ENCODE measurements at places on chromosomes 12 and 14. TPM values are rescaled to one million over a fixed set of nuclear protein-coding genes. Genes with fewer than 3 reads are reported as not detected.

- no peak overlapping the region for H3K4me3 ChIP-seq
- H3K27me3 ChIP-seq, result no peaks in the 10 kb centered on the region
- H3K4me1 ChIP-seq, result no peaks in the 10 kb centered on the region
- no peak for DNase-seq
- no peaks in the 10 kb centered on the region for H3K36me3 ChIP-seq
Observed at GRCh38 chr14:65141523-65141922, 39.2 kb upstream of the MAX start.

DNA sequence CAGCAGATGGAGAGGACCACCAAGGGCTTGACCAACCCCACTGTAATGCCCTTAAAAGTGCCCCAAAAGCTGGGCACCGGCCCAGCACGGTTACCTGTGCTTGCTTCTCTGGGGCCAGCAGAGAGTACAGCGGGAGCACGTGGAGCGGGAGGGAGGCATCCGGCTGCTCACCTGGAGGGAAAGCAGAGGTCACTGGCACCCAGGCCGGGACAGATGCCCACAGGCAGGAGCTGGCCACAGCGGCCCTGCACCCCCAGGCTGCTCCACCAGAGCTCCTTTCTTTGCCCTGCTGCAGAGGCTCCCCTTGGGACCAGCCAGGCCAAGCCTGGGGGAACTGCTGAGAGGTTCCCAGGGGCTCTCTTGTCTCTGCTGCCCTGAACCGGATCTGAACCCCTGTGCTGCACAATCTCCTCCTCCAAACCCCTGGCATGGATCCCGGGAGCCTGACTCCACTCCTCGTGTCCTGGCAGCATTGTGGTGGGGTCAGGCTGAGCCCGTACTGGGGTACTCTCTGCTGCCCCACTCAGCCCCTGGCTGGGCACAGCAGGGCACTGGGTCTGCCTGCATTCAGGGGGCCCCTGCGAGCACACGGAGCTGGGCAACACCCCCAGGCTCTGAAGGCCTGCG, 24.0 kb downstream of the DHX37 start:
- no peak overlapping the region for H3K27ac ChIP-seq
- peaks cover 67% of the 10 kb centered on the region for H3K36me3 ChIP-seq
- no peaks in the 10 kb centered on the region for H3K27me3 ChIP-seq
- H3K4me1 ChIP-seq, result no peaks in the 10 kb centered on the region
- H3K4me3 ChIP-seq, result no peak overlapping the region

GRCh38 chr14:64789696-64790095, 85.5 kb downstream of the PLEKHG3 start:
- no peak overlapping the region for H3K27ac ChIP-seq
- DNase-seq, result no peak
- H3K4me3 ChIP-seq, result no peak overlapping the region
- no peaks in the 10 kb centered on the region for H3K4me1 ChIP-seq
- H3K27me3 ChIP-seq, result no peaks in the 10 kb centered on the region

DNA sequence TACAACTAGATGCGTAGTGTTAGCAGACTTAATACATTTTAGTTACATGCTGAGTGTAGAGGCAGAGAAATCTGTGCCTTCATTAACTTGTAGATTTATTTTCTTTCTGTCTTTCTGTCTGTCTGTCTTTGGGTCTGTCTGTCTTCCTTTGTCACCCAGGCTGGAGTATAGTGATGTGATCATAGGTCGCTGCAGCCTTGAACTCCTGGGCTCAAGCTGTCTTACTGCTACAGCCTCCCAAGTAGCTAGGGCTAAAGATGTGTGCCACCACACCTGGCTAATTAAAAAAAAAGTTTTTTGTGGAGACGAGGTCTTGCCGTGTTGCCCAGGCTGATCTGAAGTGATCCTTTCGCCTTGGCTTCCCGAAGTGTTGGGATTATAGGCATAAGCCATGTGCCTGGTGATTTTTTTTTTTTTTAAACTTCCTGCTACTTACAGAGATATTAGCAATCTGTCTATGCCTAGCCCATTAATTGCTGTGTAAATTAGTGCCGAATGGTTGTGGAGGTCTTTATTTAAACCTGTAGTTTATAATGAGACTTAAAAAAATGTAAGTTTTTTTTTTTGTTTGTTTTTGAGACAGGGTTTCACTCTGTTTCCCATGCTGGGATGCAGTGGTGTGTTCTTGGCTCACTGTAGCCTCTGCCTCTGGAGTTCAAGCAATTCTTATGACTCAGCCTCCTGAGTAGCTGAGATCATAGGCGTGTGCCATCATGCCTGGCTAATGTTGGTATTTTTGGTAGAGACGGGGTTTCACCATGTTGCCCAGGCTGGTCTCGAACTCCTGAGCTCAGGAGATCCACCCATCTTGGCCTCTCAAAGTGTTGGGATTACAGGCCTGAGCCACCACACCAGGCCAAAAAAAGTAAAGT, 22.8 kb downstream of the ERC1 start:
- H3K4me1 ChIP-seq, result no peaks in the 10 kb centered on the region
- no peaks in the 10 kb centered on the region for H3K36me3 ChIP-seq
- DNase-seq, result no peak
- H3K4me3 ChIP-seq, result no peak overlapping the region
- no peak overlapping the region for H3K27ac ChIP-seq

GRCh38 chr12:45518291-45519235, 210.9 kb upstream of the ARID2 start:
- H3K4me1 ChIP-seq, result peaks cover 12% of the 10 kb centered on the region
- no peaks in the 10 kb centered on the region for H3K36me3 ChIP-seq
- DNase-seq, result peak; percentile 9
- peak overlapping the region; percentile 42 for H3K27ac ChIP-seq
- no peak overlapping the region for H3K4me3 ChIP-seq
- H3K27me3 ChIP-seq, result no peaks in the 10 kb centered on the region

- H3K4me1 ChIP-seq, result no peaks in the 10 kb centered on the region
- peaks cover 3% of the 10 kb centered on the region for H3K27me3 ChIP-seq
- H3K4me3 ChIP-seq, result no peak overlapping the region
- no peak for DNase-seq
- H3K36me3 ChIP-seq, result no peaks in the 10 kb centered on the region
- no peak overlapping the region for H3K27ac ChIP-seq
Observed at GRCh38 chr12:119479121-119479561, 114.4 kb upstream of the TMEM233 start.

DNA sequence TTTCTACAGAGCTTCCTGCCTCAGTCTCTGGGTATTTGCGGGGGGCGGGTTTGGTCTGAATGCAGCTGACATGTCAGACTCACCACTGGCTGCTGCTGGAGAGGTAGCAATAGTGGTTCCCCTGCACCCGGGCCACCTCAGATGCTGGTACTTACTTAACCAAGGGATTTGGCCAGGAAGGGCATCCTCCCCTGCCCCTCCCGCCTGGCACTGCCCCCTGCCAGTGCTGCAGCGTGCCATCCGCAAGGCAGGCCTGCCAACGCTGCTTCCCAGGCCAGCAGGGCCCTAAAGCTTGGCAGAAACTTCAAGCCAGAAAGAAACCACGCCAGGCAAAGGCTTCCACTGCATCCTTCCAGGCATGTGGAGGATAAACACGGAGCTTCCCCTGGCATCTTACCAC, 22.1 kb downstream of the RAB35 start:
- H3K4me1 ChIP-seq, result no peaks in the 10 kb centered on the region
- no peaks in the 10 kb centered on the region for H3K27me3 ChIP-seq
- no peak overlapping the region for H3K27ac ChIP-seq
- H3K36me3 ChIP-seq, result peaks cover 81% of the 10 kb centered on the region
- no peak for DNase-seq
- no peak overlapping the region for H3K4me3 ChIP-seq

GRCh38 chr12:120725659-120726509, at the start of gene ACADS:
TSS of gene ACADS (plus strand) at chr12:120725826. CDS start at chr12:120725886, 60 bp downstream.
- H3K4me1 ChIP-seq, result peaks cover 28% of the 10 kb centered on the region
- H3K4me3 ChIP-seq, result peak within 1 kb of the TSS; percentile 75
- DNase-seq, result peak; percentile 88
- H3K36me3 ChIP-seq, result peaks cover 28% of the 10 kb centered on the region

DNA sequence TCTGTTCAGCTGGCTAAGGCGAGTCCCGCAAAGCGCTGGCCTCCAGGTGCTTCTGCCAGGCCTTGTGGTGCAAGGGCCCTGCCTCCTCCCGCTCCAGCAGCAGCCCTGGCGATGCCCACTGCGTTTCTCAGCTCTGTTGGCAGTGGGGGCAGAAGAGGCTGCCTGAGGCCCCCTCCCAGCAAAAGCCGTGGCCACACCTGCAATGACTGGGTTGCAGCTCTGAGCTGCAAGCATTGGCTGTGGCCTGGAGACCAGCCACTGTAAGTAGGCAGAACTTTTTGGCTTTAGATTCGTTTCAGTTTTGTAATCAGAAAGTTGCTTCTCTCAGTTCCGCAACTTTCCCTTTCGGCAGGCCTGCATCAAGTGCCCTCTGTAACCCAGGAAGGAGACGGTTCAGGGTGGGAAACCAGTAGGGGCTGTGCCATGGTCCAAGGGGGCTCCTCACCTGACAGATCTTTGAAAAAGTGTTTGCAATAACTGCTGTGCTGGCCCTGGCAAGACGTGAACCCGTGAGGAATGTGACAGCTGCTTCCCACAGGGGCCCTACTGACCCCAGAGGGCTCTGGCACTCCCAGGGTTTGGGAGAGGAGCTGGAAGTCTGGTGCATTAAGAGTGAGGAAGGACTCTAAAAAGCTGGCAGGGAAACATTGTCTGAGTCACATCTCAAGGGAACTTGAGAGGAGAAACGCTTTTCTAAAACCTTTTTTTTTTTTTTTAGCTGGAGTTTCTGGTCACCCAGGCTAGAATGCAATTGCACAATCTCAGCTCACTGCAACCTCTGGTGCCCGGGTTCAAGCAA, 54.5 kb upstream of the MAX start:
- no peaks in the 10 kb centered on the region for H3K36me3 ChIP-seq
- no peak overlapping the region for H3K27ac ChIP-seq
- H3K4me1 ChIP-seq, result no peaks in the 10 kb centered on the region
- no peak overlapping the region for H3K4me3 ChIP-seq
- H3K27me3 ChIP-seq, result no peaks in the 10 kb centered on the region
- no peak for DNase-seq

DNA sequence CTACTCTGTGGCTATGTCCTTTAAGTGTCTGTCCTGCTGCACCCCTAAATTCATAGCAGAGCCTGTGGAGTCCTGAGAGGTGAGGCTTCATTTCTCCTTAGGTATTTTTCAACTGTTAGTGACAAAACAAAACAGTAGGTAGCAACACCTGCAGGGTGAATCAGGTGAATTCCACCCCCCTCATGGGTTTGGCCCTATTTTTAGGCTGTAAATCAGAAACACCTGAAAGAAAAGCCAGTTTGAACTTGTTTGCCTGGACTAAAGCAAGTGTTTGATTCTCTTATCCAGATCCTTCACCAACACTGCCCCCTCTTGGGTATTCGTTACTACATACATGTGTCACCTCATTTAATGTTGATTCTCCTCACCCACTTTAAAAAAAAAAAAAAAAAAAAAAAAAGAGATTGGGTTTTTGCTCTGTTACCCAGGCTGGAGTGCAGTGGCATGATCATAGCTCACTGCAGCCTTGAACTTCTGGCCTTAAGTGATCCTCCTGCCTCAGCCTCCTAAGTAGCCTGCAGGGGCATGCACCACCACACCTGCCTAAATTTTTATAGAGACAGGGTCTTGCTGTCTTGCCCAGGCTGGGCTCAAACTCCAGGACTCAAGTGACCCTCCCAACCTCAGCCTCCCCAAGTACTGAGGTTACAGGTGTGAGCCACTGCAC, 10.3 kb downstream of the TBPL2 start:
- H3K27ac ChIP-seq, result peak overlapping the region; percentile 13
- H3K4me1 ChIP-seq, result peaks cover 26% of the 10 kb centered on the region
- H3K27me3 ChIP-seq, result no peaks in the 10 kb centered on the region
- H3K4me3 ChIP-seq, result no peak overlapping the region
- DNase-seq, result peak; percentile 16

DNA sequence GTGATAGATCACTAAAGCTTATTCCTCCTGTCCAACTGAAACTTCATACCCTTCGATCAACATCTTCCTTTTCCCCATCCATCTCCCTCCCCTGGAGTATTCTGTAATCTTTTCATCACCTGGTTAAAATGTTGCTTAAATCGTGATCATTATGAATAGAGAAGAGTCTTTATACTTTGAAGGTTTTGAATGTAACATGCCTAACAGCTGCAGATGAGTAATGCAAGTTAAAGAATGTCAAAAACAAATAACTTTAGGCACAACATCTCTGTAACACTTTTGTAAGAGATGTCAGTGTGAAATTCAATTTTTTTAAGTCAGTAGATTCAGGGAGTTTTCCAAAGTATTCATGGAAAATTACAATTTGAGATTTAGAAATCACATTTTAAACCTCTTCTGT, 25.0 kb downstream of the RXYLT1 start:
- H3K27ac ChIP-seq, result no peak overlapping the region
- DNase-seq, result no peak
- no peak overlapping the region for H3K4me3 ChIP-seq
- H3K4me1 ChIP-seq, result no peaks in the 10 kb centered on the region
- no peaks in the 10 kb centered on the region for H3K27me3 ChIP-seq

- H3K27me3 ChIP-seq, result peaks cover 34% of the 10 kb centered on the region
- no peak for DNase-seq
- no peak overlapping the region for H3K27ac ChIP-seq
- H3K36me3 ChIP-seq, result no peaks in the 10 kb centered on the region
- H3K4me3 ChIP-seq, result no peak overlapping the region
Observed at GRCh38 chr12:117361905-117362304, 479 bp upstream of the NOS1 start.

DNA sequence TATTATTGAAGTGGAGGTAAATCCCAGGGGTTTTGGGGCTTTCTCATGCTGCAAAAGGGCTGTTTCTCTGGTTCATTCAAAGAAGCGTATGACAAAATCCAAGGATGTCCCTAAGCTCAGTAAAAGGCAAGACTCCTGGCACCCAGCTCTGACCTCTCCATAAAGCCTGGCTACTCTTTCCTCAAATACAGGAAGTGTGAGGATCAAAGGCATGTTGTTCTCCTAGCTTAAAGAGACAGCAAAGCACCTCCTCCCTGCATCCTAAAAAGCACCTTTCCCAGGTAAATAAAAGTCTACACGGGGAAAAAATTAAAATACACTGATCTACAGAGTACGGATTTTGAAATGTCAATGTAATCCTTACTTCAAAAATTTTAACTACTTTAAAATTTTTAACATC, 118.6 kb downstream of the LMNTD1 start:
- H3K36me3 ChIP-seq, result no peaks in the 10 kb centered on the region
- peaks cover 4% of the 10 kb centered on the region for H3K4me1 ChIP-seq
- DNase-seq, result no peak
- H3K4me3 ChIP-seq, result no peak overlapping the region
- H3K27ac ChIP-seq, result no peak overlapping the region

GRCh38 chr12:104516821-104517220, 60.1 kb downstream of the CHST11 start:
- no peaks in the 10 kb centered on the region for H3K36me3 ChIP-seq
- no peaks in the 10 kb centered on the region for H3K27me3 ChIP-seq
- H3K4me1 ChIP-seq, result peaks cover 32% of the 10 kb centered on the region
- H3K27ac ChIP-seq, result no peak overlapping the region

GDF3 gene
- not detected for total RNA-seq

IL23A gene
- total RNA-seq, result 25.2 TPM

C14orf93 gene
- total RNA-seq, result 7.6 TPM

RABGGTA gene
- total RNA-seq, result 55.2 TPM

DIO3 gene
- total RNA-seq, result not detected

PLEKHA5 gene
- total RNA-seq, result 5.4 TPM

TAS2R14 gene
- total RNA-seq, result 1.1 TPM
